ENCODE measurements at places on chromosomes 7 and 10. TPM values are rescaled to one million over a fixed set of nuclear protein-coding genes. Genes with fewer than 3 reads are reported as not detected.

GRCh38 chr7:44072364-44073231 is 7.2 kb upstream of the PGAM2 start:
- H3K4me1 ChIP-seq, result peaks cover 4% of the 10 kb centered on the region
- peaks cover 2% of the 10 kb centered on the region for H3K36me3 ChIP-seq
- DNase-seq, result peak; percentile 83

Gene PUS7
- total RNA-seq, result 20.0 TPM

- H3K27ac ChIP-seq, result no peak overlapping the region
- H3K27me3 ChIP-seq, result no peaks in the 10 kb centered on the region
- no peak for DNase-seq
- H3K4me3 ChIP-seq, result no peak overlapping the region
- H3K4me1 ChIP-seq, result no peaks in the 10 kb centered on the region
- H3K36me3 ChIP-seq, result no peaks in the 10 kb centered on the region
These were observed 38.4 kb downstream of the ARID5B start for GRCh38 chr10:61939902-61940301.

Gene GNAT3
- 2.0 TPM for total RNA-seq
